IMR-90 (cell line): ENCODE measurements at places on chromosomes 13 and 19.

DNA sequence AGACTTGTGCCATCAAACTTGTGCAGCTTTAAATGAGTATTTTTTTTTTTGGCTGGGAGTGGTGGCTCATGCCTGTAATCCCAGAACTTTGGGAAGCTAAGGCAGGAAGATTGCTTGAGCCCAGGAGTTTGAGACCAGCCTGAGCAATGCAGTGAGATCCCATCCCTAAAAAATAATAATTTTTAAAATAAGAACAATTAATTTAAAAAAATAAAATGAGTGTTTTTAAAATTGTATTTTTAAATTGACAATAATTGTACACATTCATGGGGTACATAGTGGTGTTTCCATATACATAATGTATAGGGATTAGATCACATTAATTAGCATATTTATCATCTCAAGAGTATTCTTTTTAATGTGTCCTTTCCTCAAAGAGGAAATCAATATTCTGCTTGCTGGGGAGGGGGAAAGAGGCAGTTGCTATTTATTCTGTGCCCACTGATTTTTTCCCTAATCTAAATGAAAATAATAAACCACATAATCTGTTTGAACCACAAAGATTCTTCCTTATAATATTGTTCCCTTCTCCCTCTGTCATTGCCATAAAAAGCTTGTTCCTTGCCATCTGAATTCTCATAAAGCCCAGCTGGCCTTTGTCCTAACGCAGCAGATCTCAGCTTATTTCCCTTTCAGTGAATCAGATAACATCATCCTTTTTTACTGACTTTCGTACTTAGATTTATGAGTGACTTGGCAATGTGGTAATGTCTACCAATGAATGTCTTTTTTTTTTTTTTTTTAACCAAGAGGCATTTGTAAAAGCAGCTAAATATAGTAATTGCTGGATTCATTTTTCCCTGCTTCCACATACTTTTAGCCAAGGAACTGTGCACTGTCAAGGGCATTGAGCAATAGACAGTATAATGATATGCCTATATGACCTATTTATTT is 81.8 kb upstream of the RUBCNL start:
- H3K36me3 ChIP-seq: no peaks in the 10 kb centered on the region
- DNase-seq: no peak
- no peaks in the 10 kb centered on the region for H3K27me3 ChIP-seq
- no peaks in the 10 kb centered on the region for H3K4me1 ChIP-seq
- no peak overlapping the region for H3K27ac ChIP-seq

DNA sequence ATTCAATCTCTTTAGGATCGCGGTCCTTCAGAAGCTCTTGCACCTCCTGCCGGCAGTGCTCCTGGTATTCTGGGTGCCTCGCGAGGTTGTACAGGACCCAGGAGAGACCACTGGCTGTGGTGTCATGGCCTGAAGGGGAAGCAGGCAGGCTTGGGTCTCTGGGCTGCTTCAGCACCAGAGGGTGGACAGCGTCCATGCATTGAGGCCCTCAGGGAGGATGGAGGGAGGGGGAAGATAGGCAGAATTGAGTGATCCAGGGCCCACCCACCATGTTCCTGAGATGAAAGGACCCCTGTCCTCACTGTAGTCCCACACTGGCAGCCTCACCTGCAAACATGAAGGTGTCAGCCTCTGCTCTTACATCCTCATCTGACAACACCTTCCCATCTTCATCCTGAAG is 17.9 kb upstream of the OR10H5 start:
- H3K4me3 ChIP-seq: no peak overlapping the region
- no peaks in the 10 kb centered on the region for H3K4me1 ChIP-seq
- no peak for DNase-seq

DNA sequence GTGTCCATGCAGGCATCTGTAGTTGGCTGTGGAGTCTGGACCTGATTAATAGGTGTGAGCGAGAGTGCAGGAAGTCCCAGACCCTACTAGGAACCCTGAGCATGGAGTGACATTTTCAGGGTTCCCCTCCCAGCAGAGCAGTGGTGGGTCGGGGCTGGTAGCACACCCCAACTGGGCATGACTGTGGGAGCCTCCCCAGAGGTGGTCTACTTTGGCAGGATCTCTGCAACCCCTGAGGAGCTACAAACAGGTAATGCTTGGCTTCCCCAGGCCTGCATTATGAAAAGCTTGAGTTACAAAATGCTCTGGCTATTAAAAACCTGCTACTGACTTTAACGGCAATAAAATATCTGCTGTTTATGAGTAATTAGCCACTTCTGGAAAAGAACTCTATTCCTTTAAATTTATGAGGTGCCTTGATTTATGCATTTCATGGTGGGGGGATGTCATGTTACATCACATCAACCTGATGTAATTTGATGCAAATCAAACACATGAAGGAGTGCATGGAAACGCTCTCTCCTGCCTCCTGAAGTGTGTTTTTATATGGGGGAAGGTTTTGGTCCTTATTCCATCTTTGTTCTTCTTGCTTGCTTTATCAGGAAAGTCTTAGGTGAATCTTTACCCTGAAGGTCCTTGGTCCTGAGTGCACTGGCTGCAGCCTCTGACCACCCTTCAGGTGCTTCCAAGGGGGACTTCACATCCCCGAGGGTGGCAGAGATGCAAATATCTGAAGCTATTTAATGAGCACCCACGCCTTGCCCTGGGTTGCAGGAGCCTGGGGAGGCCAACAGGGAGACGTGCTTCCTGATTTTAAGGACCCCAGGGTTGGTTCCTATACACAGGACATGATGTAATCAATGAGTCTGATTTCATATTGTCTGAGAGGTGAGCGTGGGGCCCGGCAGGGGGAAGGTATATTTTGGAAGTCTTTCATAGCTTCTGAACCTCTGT is 54.0 kb downstream of the ZNF536 start:
- H3K4me3 ChIP-seq: no peak overlapping the region
- no peaks in the 10 kb centered on the region for H3K27me3 ChIP-seq
- DNase-seq: no peak
- H3K4me1 ChIP-seq: no peaks in the 10 kb centered on the region
- H3K27ac ChIP-seq: no peak overlapping the region

- no peak overlapping the region for H3K27ac ChIP-seq
- DNase-seq: no peak
- H3K4me3 ChIP-seq: no peak overlapping the region
- no peaks in the 10 kb centered on the region for H3K4me1 ChIP-seq
Measured at GRCh38 chr19:310141-310651, 19.0 kb upstream of the PLPP2 start.

GRCh38 chr19:28026636-28027035 is 1186.3 kb downstream of the UQCRFS1 start:
- no peak overlapping the region for H3K27ac ChIP-seq
- H3K27me3 ChIP-seq: no peaks in the 10 kb centered on the region
- no peaks in the 10 kb centered on the region for H3K4me1 ChIP-seq
- H3K36me3 ChIP-seq: no peaks in the 10 kb centered on the region
- no peak overlapping the region for H3K4me3 ChIP-seq

DNA sequence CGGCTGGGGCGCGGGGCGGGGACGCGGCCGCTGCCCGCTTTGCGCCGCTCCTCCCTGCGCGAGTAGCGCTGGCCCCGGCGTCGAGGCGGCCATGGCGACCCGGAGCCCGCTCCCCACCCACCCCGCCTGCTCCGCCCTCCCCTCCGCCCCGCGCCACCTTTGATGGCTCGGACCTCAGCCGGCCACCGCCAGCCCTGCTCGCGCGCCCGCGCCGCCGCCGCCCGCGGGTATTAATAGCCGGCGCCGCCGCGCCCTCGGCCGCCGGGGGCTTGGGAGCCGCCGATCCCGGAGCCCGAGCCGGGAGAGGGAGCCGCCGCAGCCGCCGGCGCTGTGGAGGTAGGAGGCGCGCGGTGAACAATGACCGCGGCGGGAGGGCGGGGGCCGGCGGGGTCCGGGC is 261 bp downstream of the FARP1 start:
- peaks cover 8% of the 10 kb centered on the region for H3K4me1 ChIP-seq
- H3K27ac ChIP-seq: peak overlapping the region; percentile 90; the same call in 1 of the 2 replicates
- peak overlapping the region; percentile 95 for H3K4me3 ChIP-seq

- H3K4me1 ChIP-seq: no peaks in the 10 kb centered on the region
- peak; percentile 62 for DNase-seq
- no peaks in the 10 kb centered on the region; the same call in 1 of the 2 replicates for H3K27me3 ChIP-seq
Measured at GRCh38 chr13:105463011-105463501, 1072.4 kb downstream of the EFNB2 start.

- no peak overlapping the region for H3K4me3 ChIP-seq
- H3K36me3 ChIP-seq: no peaks in the 10 kb centered on the region
- H3K27me3 ChIP-seq: peaks cover 2% of the 10 kb centered on the region; the same call in 1 of the 2 replicates
- no peak overlapping the region for H3K27ac ChIP-seq
- H3K4me1 ChIP-seq: no peaks in the 10 kb centered on the region
Measured at GRCh38 chr13:33758113-33758512, 59.8 kb upstream of the RFC3 start.
